H9 (cell line): ENCODE measurements at places on chromosomes 6 and 20. TPM values are rescaled to one million over a fixed set of nuclear protein-coding genes. Genes with fewer than 3 reads are reported as not detected.

APMAP gene
- total RNA-seq, result 67.8 and 69.1 TPM in 2 replicates

ATP6V1G2 gene
- 3.6 and 3.8 TPM in 2 replicates for total RNA-seq

GSTA4 gene
- total RNA-seq, result 28.9 and 32.1 TPM in 2 replicates

C6orf163 gene
- total RNA-seq, result 1.2 and 1.4 TPM in 2 replicates

ABHD12 gene
- 54.4 and 56.6 TPM in 2 replicates for total RNA-seq

USP49 gene
- 18.7 and 19.0 TPM in 2 replicates for total RNA-seq

- DNase-seq, result peak; percentile 76
These were observed 333.8 kb downstream of the PKHD1 start for GRCh38 chr6:51753635-51754034.

- peak; percentile 31 for DNase-seq
These were observed 57.1 kb upstream of the CEP162 start for GRCh38 chr6:84284428-84285049.

GRCh38 chr20:49631061-49631716 is 63.3 kb upstream of the PTGIS start:
- DNase-seq, result no peak

DNA sequence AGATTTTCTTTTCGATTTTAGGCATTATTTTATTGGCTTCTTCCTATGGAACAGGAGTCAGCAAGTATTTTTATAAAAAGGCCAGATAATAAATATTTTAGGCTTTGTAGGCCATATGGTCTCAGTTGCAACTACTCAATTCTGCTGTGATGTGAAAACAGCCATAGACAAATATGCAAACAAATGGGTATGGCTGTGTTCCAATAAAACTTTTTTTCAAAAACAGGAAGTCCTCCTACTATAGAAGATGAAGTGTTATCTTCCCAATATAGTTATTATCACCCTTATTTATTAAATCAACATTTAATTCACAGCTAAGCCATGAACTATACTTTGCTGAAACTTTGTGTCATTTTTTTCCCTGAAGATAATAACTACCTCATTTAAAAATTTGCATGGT is 57.2 kb downstream of the CHD6 start:
- DNase-seq, result no peak

DNA sequence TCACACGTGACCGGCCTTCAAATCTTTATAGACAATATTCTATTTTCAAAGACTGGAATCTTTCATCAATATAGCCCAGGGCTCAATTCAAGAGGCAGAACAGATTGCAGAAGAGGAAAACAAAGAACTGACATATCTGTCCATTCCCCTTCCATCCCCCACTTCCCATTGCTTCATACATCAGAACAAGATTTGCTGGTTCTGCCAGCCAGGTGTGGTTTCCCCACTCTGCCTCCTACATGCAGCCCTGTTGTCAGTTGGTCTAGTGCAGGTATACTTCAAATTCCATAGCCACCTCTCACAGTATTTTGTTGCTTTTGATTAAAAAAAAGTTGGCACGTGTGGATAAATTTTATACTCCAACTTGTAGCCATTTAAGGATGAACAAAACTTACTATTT is 174.9 kb downstream of the CD109 start:
- no peak for DNase-seq

DNA sequence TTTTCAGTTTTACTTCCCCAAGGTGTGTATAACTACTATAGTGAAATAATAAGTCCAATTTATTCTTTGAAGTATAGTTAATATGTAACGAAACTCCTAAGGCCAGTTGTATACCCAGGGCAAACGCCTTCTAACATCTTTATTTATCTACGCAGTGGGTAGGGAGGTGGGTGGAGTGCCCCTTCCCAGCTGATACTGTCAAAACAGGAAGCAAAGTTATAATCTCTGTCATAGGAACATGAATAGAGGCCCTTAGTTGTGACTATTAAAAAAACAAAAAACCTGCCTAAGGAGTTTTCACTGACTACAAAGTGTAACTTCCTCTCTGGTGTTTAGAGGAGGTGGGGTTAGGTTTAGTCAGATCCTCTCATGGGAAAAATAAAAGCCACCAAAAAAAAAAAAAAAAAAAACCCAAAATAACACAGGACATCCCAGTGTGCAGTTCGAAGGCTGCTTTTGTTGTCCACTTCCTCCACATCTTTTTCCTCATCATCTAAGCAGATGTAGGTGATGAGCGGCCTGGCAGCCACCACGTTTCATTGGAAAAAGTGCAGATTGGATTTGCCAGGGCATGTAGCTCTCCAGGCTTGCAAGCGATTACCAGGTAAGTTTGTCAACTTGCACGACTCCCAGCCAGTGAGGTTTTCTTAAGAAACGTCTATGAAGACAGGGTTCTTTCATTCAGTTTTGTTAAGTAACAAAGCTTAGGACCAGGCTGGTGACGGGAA is 58.7 kb downstream of the UTRN start:
- no peak for DNase-seq

- DNase-seq, result no peak
These were observed 51.5 kb downstream of the CTCFL start for GRCh38 chr20:57473246-57474048.

DNA sequence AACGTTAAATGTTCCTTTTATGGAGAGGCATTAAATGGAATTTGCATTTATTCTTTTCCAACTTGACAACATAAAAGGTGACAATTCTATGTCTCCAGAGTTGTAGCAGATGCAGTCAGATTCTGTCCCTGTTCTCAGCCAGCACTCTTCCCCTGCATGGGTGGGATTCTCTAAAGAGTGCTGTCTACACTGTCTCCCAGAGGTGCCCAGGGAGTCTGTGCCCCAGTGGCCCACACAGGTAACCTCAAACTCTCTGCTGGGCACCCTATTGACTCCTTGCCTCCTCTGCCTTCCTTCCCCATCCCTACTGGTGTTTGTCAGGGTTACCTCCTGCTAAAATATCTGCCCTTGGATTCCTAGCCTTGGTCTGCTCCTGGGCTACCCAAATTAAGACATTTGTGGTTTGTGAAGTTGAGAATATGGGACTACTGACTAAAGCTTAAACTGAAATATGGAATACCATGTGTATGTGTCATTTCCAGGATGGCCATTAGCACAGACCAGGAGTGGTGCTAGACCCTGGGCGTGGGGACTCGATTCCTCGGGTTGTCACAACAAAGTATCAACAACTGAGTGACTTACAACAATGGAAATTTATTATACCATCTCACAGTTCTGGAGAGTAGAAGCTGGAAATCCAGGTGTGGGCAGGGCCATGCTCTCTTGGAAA is 284.7 kb downstream of the CDH26 start:
- no peak for DNase-seq

GRCh38 chr20:47051936-47052526 is 157.4 kb downstream of the EYA2 start:
- no peak for DNase-seq
